NCI-H187 treated with DMSO at 0.1 percent for 48 hours (cell line): ENCODE measurements at places on chromosomes 6 and 20.

DNA sequence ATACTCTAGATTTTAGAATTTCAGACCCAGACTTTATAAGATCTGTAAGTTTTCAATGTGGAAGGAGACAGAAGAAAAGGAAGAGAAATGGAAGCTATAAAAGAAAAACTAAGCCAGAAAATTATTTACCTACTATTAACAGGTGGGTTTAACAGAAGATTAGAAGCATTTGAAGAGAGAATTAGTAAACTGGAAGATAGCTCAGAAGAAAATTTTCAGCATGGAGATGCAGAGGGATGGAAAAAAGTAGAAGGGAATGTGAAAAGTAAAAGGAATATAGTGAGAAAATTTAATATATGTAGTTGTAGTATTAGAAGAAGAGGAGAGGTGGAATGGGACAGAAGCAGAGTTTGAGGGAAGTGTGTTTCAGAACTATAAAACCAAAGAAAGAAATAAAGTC lies 56.1 kb downstream of the QKI start:
- DNase-seq: no peak

- no peak for DNase-seq
Observed at GRCh38 chr6:81977486-81977885, 225.0 kb upstream of the TENT5A start.

DNA sequence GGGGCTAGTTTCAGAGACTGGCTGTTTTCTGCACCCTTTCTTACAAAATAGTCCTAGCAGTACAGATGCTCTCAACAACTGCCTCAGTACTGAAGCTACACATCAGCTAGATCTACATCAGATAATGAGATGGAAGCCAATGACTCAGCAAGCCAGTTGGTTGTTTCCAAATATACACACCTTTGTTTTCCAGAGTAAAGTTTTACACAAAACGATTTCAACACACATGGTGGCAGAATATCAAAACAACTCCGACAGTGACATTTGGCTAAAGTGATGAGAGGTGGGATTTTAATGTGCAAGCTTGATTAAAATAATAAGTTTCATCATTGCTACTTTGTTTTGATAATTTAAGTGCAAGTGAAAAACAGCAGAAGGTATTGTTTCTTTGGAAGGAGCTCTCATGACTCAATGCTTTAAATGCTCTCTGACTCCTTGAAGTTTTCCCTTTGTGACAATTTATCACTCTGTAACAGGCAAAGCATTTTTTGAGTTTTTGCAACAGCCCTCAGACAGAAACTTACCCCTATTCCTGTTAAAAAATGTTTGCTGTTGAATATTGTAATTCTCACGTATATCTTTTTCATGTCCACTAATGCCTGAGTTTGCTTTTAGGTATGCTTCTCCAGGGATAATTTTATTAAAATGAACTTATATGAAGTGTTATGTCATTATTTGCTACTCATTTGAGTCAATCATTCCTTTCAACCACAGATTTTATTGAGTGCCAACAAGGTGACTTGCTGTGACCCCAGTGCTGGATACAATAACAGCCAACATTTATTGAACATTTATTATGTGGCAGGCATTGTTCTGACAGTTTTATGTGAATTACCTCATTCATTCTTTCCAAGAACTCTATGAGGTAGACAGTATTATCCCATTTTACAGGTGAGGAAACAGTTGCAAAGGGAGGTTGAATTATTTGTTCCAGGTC lies 882.0 kb downstream of the TFAP2A start:
- DNase-seq: no peak

DNA sequence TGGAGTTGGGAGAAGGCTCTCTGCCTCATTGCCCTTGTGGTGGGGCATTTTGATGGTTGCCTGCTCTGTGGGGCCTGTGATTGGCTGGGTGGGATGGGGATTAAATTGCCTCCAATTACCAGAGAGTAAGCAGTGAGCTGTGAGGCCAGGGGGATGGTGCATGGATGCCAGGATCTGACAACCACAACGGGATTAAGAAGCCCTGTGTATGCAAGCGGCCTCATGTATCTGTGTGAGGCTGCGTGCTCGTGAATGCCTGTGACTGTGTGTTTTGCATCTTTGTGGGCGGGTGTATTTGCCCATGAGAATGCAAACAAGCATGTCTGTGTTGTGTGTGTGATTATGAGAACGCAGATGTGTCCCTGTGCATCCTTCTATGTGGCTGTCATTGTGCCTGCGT lies 46.1 kb downstream of the CD40 start:
- no peak for DNase-seq

DNA sequence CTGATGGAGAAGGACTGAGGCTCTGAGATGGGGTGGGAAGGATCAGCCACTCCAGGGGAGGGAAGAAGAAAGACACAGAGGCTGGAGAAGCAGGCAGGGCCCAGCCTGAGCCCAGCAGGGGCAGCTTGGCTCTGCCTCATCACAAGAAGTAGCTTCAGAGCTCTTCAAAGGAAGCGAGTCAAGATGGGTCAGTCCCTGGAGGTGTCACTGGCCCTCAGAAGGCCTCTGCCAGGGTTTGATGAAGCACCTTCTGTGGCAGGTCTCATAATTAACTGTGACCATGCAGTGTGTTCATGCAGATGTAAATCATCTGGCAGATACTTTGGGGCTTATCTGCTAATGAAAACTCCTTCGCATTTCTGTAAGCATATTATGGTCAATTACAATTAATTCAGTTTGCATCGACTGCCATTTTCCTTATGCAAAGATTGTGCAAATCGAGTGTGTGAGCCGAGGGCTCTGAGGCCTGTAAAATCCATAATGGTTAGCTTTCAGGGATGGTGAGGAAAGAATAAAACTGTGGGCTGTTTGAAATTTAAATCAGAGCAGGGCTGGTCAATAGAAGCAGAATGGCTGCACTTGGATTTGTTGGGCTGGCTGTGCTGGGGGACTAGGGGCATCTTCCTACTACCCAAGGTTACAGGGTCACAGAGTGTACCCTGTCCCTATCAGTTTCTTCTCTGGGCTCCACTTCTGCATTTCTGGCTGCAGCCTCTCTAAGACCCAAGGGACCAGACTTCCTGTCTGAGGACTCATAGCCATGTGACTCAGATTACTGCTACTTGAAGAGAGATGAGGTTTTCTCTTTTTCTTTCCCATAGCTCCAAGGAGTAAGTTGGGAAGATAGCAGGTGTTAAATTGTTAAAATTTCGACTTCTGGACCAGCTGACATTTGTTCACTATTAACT lies 376.6 kb downstream of the DHX35 start:
- DNase-seq: no peak

DNA sequence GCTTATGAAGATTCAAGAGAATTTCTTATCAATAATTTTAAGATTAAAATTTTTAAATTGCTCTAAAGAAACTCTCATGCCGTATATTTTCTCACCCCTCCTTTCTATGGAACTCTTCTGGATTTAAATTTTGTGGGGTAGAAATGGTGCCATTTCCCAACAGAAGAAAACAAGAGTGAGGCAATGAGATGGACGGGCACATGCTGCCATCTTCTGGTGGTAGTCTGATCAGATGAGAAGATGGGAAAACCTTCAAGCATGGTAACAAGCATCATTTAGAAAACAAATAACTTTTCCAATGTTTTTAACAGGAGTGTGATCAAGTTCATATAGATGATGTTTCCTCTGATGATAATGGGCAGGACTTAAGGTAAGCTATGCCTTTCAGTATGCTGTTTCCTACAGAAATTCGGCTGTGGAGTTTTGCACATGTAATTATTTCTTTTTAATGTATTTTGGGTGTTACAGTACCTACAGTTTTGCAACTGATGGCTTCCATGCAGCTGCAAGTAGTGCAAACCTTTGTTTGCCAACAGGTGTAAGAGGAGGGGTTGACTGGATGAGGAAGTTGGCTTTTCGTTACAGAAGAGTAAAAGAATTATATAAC lies 271.4 kb downstream of the EYA4 start:
- DNase-seq: no peak

DNA sequence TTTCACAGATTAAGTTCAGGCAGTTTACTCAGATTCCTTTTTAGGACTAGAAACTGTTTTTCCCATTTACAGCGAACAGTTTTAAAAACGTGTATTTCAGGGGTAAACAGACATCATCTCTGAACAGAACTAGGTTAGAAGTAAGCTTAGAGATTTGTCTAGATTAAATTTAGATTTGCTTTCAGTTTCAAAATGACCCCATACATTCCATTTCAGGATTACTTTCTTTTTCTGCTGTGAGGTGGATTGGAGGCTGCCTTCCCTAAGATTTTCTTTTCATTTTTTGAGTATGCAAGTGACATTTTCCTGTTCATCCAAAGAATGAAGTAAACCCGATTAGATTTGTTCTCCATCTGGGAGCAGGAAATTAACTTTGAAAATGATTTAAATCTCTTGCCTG lies 747.2 kb downstream of the KHDRBS2 start:
- DNase-seq: no peak

DNA sequence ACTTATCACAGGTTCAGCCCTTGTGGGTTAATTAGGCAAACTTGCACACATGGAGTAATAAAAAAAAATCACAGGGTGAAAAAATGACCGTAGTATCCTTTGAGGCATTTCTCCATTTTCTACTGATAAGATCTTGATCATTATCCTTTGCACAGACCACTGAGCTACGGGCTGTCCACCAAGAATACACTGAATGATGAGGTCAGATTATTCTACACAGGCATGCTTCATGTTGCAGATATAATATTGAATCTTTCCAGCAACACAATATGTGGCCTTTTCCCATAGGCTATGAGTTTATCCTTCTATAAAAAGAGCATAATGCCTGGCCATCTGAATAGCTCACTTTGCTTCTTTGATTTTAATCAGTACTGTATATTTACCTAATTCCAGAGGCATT lies 168.9 kb downstream of the FRK start:
- no peak for DNase-seq

DNA sequence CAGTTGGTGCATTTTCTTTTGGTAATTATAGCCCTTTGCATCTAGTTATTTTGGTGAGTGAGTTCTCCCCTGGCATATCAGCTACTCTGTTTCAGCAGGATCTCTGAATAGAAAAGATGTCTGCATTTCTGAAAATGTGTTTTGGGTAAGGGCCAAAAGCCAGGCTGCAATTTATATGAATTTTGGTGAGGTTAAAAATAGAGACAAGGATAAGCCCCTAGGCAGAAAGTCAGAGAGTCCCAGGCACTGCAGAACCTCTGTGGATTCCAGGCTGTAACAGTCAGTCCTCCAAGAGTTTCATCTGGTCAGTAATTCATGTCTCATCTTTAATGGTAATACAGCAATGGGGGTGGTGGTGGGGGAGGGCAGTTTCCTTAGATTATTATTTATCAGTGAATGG lies 53.0 kb downstream of the HDGFL1 start:
- DNase-seq: no peak

GRCh38 chr6:127053032-127053874 lies 65.2 kb upstream of the RSPO3 start:
- DNase-seq: no peak

DNA sequence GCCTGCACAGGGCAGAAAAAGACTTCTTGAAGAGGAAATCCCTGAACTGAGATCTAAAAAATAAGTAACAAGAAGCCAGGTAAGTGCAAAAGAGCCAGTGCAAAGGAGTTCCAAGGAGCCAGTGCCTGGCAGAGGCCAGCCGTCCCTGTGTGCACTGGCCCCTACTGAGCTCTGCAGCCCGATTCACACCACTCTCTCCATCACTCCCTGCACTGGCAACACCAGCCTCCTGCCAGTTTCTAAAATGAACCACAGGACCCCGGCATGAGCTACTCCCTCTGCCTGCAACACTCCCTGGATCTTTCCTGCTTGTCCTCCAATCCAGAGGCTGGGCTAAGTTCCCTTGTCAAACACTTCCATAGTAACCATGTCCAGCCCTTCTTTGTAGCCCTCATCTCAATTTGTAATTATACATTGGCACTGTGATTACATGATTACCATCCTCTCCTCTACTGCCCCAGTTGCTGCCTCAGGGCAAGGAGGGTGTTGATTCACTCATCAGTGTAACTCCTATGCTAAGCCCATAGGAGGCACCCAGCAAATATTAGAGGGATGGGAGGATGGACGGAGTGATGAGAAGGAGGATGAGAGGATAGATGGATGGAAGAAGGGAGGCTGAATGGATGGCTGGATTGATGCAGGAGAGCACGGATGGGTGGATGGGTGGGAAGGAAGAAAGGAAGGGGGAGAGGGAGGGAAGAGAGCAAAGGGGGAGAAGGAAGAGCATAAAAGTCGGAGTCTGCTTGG lies 49.3 kb downstream of the SIRPA start:
- no peak for DNase-seq

GRCh38 chr20:43243672-43244269 lies 54.1 kb upstream of the PTPRT start:
- DNase-seq: no peak
